Cortex of kidney (tissue), 1 donor: ENCODE measurements at places on chromosomes 2 and 18.

DNA sequence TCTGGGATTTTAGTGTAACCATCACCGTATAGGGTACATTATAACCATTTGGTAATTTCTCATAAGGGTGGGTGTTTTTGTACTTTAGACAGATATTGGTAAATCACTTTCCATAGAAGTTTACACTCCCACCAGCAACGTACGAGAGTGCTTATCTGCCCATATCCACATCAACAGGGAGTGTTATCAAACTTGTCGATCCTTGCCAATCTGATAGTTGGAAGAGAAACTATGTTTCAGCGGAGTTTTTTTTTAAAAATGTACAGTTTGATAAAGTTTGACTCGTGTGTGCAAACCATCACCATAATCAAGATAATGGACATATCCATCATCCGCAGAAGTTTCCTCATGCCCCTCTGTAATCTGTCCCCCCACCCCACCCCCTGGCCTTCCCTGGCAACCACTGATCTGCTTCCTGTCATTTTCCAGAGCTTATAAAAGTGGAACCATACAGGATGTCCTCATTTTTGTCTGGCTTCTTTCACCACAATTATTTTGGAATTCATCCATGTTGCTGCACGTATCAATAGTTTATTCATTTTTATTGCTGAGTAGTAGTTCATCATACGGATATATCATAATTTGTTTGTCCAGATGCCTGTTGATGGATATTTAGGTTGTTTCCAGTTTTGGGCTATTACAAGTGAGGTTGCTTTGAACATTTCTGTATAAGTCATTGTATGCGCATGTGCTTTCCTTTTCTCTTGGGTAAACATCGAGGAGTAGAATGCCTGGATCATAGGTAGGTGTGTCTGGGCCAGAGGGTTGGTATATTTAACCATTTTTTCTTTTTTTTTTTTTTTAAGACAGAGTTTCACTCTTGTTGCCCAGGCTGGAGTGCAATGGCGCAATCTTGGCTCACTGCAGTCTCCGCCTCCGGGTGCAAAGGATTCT lies 18.6 kb downstream of the GLI2 start:
- DNase-seq = no peak

DNA sequence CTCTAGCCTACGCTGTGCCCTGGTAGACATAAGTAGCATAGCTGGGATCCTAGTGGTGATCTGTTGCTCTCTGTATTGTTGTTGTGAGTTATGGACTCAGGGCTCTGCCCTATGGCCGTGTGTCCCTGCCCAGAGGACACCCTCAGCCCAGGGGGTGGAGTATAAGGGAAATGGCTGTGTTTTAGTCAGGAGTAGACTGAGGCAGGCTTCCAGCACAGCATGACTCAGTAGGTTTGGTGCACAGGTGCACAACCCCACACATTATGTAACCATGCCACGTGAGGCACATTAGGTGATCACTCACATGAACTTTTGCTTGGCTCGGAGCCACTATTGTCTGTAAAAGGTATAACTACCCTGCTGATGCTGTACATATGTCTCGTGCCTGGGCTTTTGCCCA lies 59.9 kb upstream of the PEX13 start:
- no peak for DNase-seq

DNA sequence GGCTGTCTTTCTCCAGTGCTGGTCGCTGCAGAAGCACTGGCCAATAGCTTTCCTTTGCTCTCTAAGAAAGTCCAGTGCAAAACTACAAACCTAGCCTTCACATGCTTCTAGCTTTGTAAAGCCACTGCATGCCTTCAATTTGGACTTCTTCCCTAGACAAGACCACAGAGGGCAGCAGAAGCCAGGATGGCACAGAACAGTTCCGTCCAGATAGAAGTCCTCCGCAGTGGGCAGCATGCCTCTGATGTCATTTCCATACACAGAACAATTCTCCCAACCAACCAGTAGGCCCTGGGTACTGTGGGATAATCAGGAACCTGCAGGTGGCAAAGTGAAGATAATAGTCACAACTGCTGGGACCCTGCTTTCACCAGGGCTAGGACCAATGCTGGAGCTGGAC lies 3.3 kb downstream of the ST6GAL2 start:
- no peak for DNase-seq

DNA sequence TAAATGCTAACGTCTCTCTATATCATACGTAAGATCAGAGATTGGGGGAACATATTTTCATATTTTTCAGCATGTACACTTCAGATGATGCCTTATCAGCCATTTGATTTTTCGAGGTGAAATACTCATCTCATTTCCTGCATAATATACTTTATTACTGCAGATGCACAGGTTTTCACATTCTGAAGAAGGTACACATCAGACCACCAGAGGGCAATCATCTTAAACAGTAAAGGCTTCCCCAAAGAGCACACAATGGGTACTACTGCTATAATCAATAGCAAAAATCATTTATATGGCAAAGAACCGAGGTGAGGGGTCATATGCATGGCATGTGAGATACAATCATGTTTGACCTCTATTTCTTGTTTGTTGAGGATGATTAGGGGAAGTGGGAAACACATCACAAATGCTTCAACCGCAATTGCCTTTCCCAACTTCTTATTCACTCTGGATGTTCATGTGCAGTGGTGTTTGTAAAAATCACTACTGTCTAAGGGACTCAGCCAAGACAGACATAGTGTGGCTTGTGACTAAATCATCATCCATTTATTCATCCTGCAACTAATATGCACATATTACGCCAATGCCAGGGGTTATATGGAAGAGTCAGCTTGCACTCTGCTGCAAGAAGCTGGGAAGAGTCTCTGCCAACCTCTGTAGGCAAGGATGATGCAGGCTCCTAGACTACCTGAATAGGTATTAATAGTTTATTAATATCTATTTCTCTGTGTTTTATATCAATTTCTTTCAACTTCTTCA lies 118.7 kb downstream of the EPB41L3 start:
- no peak for DNase-seq

DNA sequence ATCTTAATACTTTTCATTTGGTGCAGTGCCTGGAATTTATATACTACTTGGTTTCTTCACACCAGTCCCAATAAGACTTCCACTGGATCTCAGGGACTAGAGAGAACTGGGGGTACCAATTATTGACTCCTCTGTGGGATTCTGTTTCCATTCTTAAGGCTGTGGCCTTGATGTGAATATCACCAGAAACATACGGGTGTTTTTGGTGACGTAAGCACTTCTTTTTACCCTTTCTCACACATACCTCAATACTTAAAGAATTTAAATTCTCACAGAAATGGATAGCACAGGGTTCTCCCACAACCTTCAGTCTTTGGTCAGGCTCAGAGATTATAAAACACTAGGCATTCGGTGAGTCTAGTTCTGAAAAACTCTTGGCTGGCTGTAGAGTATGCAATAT lies 84.1 kb downstream of the SUCLG1 start:
- no peak for DNase-seq

DNA sequence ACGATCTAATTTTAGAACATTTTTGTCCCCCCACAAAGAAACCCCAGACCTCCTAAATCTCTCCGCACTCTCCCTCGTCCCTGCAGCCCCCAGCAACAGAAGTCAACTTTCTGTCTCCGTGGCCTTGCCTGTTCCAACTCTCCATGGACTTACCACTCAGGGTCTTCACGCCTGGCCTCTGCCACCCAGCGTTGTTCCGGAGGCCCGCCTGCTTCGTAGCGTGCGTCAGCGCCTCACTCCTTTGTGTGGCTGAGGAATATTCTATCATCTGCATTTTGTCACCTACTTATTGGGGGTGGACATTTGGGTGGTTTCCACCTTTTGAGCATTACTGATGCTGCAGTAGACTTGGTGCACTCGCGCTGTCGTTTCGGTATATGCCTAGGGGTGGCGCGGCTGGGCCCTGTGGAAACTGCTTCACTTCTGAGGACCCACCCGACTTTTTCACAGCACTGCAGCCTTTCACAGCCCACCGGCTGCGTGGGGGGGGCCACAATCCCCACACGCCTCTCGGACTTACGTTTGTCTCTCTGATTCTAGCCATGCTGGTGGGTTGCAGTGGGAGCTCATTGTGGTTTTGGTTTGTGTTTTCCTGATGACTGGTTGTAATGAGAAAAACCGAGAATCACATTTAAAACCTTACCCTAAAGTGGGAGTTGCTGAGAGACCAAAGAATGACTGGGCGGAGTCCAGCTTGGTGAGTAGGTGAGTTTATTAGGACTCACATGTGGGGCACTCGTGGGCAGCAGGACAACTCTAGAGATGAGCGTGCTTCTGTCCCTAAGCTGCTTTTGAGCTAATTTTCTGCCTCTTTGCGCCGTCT lies 1.4 kb upstream of the HSBP1L1 start:
- DNase-seq = no peak

GRCh38 chr2:43524177-43524965 lies 71.5 kb downstream of the THADA start:
- no peak for DNase-seq
